Head of caudate nucleus (tissue), 42 donors: ENCODE measurements at places on chromosomes 13 and 19.

- DNase-seq = no peak
Measured at GRCh38 chr13:51585696-51586095, 1.4 kb downstream of the WDFY2 start.

DNA sequence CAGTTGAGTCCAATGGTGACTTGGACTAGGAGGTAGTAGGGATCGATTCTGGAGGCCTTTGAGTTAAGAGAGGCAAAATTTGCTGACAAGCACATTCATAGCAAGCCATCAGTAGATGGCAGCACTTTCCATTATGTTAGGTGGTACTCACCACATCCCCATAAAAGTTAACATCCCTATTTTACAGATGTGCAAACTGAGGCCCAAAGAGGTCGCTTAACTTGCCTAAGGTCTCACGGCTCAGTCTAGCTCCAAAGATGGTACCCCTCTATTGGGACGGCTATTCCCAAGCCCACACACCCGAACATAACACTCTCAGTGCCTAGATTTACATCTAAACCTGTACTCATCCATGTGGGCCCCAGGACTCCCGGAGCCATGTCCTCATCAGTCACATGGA is 21.5 kb upstream of the FOSB start:
- no peak for DNase-seq

DNA sequence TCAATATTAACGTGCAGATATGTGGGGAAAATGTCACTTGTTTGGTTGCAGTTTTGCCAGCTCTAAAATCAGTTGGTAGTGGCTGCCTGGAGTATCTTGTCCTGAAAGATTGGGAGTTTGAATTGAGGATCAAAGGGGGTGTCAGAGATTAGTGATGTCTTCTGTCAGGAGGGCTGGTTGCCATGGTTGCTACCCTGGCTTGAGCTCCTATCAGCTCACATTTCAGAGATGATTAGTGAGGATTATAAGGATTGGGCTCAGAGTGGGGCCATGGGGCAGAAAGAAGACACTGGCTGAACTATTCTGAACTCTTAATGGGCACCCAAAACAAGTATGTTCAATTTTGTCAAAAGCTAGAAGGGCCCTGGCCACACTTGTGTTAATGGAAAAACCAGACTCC is 95.5 kb upstream of the RNF113B start:
- DNase-seq = no peak

- DNase-seq = no peak
Measured at GRCh38 chr19:566403-566802, 6.0 kb upstream of the BSG start.

DNA sequence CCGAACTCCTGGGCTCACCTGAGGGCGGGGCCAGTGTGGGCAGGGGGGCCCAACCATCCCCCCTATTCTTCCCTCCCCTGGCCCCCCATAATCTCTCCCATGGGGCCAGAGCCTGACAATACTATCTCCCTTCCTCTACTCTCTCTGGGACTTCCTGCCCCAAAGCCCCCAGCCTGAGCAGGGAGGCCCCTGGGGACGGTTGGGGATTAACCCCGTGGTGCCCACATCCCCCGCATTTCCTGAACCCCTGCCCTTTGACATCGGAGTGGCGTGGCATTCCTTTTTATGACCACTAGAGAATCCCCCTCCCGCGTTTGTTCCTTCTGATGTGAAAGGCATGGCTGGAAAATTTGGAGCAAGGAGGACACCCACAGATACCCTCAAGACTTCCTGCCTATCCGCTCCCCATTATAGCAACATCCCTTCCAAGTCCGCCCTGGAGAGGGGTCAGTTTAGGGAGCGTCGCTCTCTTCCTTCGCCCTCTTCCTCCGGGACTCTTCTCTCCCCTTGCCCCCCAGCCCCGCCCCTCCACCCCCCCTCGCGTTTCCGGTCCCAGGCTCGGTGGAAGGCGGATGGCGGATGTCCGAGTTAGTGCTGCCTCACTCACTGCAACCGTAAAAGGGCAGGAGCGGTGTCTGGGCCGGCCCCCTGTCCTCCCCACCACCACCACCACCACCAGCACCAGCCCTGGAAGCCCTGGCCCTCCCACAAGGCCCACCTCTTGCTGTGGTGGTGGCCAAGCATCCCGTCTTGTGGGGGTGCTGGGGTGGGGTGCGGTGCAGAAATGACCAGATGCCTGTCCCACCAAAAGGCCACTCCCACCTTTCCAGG is 1.8 kb downstream of the VASP start:
- DNase-seq = no peak

DNA sequence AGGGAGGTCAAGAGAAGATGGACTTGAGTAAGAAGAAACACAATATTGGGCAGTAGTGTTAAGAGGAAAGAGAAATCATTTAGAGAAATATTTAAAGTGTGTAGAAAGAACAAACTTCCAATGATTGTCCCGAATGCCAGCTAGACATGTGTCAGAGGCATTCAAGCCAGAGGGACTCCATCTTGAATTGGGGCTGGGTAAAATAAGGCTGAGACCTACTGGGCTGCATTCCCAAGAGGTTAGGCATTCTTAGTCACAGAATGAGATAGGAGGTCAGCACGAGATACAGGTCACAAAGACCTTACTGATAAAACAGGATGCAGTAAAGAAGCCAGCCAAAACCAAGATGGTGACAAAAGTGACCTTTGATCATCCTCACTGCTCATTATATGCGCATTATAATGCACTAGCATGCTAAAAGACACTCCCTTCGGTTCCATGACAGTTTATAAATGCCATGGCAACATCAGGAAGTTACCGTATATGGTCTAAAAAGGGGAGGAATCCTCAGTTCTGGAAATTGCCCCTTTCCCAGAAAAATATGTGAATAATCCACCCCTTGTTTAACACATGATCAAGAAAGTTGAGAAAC is 127.0 kb upstream of the IPO5 start:
- no peak for DNase-seq

DNA sequence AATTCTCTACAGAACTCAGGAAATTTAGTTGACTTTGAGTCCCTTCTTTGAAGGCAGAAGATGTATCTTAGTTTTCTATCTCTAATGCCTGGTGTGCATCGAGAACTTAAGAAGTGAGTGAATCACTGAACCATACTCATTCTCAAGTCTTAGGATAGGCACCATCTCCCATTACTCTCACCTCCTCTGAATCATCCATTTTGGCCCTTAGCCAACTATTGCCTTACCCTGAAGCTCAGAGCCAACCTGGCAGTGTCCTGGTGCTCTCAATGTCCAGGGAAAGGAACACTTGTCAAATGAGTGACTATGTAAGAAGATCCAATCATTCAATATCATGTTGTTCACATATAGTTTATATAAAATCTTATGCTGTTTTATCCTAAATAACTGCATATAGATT is 146.6 kb downstream of the RGCC start:
- no peak for DNase-seq

GRCh38 chr13:37791699-37792098 is 77.9 kb downstream of the TRPC4 start:
- DNase-seq = no peak

DNA sequence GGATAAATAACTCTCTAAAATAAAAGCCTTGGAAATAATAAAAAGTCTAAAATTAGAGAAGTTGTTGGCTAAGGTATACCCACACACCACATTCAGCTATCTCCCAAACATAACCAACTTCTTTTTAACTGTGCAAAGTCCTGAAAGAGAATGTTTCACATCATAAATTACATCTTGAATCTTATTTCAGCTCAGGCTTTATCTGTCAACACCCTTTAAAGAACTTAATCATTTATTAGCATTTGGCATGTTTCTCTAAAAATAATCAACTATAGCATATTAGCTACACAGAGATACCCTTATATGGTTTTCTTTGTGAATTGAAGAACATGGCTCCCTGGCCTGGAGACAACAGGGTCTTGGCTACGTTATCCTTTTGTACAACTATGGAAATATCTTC is 6.9 kb downstream of the EDNRB start:
- DNase-seq = no peak

DNA sequence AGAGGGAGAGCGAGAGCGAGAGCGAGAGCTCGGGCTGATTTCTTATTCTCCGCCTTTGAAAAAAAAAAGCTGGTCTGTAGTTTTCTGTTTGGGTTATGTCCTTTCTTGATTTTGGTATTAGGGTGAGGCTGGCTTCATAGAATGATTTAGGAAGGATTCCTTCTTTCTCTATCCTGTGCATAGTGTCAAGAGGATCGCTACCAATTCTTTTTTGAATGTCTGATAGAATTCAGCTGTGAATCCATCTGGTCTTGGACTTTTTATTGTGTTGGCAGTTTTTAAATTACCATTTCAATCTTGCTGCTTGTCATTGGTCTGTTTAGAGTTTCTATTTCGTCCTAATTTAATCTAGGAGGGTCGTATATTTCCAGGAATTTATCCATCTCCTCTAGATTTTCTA is 1414.6 kb upstream of the MIR17HG start:
- DNase-seq = no peak

DNA sequence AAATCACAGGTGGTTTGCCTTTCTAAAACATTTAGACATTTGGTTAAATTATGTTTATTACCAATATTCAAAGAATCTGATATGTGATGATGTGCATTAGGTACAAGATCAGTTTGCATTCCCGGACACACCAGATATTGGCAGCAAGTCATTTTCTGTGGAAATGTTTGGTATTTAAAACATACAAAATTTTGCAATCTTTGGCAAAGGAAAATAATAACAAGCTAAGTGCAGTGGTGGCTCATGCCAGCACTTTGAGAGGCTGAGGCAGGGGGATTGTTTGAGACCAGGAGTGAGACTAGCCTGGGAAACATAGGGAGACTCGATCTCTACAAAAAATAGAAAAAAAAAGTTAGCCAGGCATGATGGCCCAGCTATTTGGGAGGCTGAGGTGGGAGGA is 29.1 kb upstream of the TSC22D1 start:
- DNase-seq = no peak

DNA sequence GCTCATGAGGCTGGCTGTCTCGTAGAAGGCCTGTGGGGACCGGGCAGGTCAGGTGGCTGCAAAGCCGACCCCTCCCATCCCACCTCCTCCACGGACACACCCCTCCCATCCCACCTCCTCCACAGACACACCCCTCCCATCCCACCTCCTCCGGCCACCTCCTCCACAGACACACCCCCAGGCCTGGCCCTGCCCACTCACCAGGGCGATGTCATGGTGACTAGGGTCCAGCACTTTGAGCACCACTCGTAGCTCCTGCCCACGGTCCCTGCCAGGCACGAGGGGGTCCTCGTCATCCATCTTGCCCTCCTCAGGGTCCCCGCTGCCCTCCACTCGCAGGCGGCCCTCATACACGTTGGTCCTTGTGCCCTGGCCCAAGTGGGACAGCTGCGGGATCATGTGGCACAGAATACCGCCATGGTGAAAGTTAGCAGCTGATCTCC is 18.8 kb downstream of the TYK2 start:
- no peak for DNase-seq

GRCh38 chr19:15928321-15928720 is 6.0 kb downstream of the CYP4F11 start:
- no peak for DNase-seq

DNA sequence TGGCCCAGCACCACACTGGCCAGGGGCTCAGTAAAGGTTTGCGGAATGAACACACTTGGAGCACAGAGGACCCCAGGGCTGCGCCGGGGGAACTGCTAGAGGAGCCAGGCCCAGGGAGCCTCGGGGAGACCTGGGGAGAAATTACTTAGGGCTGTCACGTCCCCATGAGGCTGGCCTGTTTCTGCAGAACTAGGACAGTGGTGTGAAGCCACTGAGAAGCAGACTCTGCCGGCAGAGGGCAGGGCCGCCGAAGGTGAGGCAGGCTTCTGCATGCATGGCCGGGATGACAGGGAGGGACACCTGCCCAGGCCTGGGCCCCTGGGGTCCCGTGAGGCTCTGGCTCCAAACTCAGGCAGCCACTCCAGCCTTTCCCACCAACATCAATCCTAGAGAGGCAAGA is 26.4 kb downstream of the ELAVL1 start:
- no peak for DNase-seq

GRCh38 chr19:51468545-51468920 is 9.8 kb upstream of the CEACAM18 start:
- no peak for DNase-seq

DNA sequence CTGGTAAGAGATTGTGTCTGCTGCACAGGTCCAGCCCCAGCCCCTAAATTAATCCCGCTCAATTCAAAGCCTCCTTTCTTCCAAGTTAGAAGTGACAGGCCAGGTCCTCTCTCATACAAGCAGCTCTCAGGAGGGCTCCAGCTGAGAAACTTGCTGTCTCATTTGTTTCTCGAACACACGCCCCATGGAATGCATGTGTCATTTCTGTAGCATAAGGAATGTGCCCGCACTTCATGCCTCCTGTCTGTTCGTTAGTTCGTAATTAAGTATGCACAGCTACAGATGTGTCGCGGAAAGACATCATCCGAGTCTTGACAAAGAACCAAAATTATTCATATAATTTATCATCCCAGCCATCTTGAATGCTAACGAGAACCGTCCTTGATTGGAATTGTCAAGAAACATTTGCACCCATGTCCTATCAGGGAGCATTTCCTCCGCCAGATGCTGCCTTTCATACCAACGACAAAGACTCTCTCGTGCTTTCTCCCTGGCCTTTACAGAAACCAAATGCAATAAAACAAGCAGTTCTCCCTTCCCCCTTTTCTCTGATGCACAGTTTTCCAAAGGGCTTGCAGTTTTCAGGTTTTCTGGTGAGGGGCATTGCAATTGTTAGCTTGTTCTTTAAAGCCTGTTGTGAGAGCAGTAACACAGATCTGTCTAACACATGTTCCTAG is 133.5 kb downstream of the UQCRFS1 start:
- no peak for DNase-seq

DNA sequence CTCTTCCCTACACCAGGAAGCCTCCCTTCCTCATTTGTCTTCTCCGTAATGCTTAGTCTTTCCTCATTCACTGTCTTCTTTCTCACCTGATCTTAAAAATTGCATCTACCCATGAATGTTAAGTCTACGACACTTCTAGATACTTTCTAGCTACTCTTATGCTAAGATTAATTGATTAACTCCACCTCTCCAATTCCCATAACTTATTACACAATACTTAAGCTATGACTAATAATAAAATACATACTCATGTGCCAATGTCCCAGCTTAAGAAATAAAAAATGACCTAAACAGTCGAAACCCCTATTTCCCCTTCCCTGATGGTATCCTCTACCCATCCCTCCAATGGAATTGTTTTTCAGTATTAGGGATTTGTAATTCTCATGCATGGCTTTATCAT is 22.8 kb upstream of the ZNF527 start:
- no peak for DNase-seq

- peak; percentile 77 for DNase-seq
Measured at GRCh38 chr13:80131204-80131603, 209.7 kb downstream of the SPRY2 start.

- no peak for DNase-seq
Measured at GRCh38 chr13:42486711-42487198, 87.2 kb upstream of the TNFSF11 start.
